ENCODE measurements at places on chromosomes 4 and X.

GRCh38 chr4:83686166-83686565 lies 150.3 kb downstream of the GPAT3 start:
- DNase-seq: no peak

DNA sequence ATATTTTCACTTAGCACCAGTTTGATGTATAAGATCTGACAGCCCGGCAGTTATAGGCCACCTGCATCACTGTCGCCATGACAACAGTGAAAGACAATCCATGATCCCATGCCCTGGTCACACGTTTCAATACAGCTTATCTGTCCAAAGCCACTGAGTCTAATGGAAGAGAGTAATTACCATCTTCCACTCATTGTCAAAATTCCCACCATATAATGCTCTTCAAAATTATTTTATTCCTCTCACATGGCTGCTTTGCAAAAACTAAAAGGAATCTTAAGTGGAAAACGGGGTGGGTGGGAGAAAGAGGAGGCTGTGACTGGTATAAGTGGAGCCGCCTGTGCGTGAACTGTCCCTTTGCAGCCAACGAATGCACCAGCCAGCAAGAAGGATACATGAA lies 44.2 kb downstream of the MAML3 start:
- DNase-seq: no peak

- no peak for DNase-seq
Measured at GRCh38 chrX:69130439-69130838, 34.8 kb downstream of the PJA1 start.

GRCh38 chr4:186936496-186937375 lies 213.1 kb upstream of the FAT1 start:
- no peak for DNase-seq

DNA sequence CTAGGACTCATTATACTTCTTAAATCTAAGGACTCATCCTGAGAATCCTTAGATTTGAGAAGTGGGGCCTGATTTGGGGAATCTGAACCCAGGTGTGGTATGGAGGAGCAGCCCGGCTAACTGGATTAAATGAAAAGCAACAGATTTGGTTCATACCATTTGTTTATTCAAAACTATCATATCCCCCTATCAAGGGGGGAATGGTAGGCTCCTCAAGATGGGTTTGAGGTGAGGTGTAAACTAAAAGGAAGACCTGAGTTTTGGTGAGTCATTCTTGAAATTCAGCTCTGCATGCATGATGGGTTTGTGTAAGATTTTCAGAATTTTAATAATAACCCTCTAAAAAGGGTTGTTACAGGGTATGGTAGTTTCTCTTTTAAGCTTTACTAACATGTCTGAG lies 53.4 kb downstream of the CASP6 start:
- no peak for DNase-seq

DNA sequence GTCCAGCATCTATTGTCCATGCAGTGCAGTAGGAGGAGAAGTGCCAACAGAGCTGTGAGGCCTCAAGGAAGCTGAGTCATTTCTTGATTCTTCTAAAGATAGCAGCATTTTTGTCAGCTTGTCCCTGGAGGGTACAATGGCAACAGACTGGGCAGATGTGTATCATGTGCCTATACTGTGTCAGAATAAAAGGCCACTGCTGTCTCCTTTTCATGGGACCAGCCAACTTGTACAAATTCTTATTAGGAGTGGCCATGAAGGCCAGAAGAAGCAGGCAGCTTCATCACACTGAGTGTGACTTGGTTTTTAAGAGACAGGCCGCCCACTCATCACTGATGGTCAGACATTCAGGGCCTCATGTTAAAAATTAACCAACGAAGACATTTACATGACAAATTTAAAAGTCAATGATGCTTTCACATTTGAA lies 185.0 kb upstream of the FAM241A start:
- DNase-seq: no peak

- DNase-seq: no peak
Measured at GRCh38 chr4:91127831-91128230, 1000.6 kb downstream of the CCSER1 start.

GRCh38 chrX:133796282-133796681 lies 189.1 kb downstream of the GPC3 start:
- no peak for DNase-seq

DNA sequence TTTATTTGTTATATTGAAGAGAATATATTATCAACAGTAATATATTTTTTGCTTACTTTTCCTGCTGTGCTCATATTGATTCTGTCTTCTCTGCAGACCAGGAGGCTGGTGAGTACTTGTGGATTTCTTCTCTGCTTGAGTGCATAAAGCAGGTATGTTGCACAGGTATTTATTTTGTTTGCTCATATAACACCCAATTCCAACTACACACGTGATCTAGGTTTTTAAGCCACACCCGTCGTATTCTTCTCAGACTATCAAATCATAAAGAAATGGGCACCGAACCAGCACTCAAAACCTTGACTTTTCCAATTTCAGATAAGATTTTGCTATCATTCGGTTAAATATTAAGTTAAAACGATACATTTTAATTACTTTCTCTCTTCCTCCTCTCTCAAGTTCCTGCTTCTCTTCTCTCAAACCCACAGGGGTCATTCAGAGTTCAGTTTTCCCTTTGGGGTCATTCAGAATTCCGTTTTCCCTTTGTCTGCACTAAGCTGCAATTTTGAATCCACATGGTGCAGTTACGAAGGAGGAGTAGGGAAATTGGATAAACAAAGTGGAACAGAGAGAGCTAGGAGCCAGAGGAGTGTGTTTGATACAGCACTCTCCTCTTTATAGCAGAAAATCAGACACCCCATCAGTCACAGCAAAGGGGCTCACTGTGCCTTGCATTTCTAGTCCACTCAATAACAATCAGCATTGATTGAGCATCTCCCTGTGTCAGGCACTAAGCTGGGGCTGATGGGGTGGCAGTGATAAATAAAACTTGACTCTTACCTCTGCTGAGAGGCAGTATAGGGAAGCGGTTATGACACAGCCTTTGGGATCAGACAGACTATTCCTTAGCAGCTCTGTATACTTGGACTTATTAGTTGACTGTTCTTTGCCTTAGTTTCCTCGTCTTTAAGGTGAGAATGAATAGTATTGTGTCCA lies at the start of gene ADH1C:
TSS of gene ADH1C (minus strand) at position 145 of the 936 bp plus-strand sequence. CDS start at position 74, 71 bp downstream.
- no peak for DNase-seq

- DNase-seq: no peak
Measured at GRCh38 chrX:8090482-8090881, 80.6 kb downstream of the VCX2 start.

- no peak for DNase-seq
Measured at GRCh38 chr4:26992657-26993361, 132.2 kb downstream of the STIM2 start.

DNA sequence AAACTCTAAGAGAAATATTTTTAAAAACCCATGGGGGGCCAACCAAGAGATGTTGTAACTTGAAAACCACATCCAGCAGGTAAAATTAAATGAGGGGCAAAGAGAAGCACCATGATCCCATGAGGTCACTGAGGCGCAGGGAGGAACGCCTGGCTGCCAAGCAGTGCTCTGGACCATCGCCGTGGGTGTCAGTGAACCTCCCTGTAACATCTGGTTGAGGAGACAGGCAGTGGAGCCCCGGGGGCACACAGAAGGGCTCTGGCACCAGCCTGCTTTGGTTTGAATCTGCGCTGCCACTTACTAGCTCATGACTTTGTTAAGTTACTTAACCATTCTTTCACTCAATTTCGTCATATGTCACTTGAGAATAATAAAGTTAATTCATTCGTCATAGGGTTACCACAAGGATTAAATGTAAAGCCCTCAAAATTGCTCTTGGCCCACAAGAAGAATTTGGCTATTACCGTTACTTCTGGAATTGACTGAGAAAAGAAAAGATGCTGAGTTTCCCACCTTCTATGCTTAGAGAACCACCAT lies 41.6 kb upstream of the SLC25A4 start:
- DNase-seq: no peak

GRCh38 chrX:121114691-121115090 lies 67.3 kb downstream of the GLUD2 start:
- no peak for DNase-seq

DNA sequence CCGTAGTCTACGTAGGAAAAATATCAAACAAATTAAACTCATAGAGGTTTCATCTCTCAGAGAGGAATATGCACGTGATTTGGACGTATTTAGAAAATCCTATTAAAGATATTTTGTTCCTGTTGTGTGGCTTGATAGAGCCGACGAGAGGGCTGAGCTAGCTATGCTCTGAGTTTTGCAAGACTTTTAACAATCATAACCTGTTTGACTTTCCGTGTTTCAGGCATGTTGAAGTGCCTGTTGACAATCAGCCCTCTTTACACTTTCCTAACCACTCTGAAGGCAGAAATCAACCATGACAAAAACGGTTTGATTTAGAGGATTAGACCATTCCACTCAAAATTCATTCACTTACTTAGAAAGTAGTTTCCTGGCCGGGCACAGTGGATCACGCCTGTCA lies 297.3 kb downstream of the ASMT start:
- no peak for DNase-seq

DNA sequence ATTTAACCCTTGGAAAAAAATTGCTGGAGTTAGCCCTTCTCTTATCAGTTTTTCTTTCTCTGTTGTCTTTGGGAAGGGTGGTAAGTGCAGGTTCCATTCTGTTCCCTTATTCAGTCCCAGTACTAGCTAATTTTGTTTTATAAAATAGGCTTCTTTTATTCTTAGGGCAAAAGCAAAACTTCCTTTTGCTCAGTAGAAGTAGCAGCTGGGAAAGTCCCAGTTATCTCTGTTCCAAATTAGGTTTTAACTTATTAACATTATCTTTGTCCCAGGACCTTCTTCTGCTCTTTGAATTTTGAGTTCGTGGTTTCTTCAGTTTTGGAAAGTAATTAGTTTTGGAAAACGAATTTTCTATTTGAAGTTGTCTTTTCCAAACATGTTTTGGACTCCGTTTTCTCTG lies 61.1 kb downstream of the BANK1 start:
- DNase-seq: no peak

GRCh38 chr4:40212674-40213527 lies 16.1 kb downstream of the RHOH start:
- no peak for DNase-seq

All from WTC11 (cell line).